CD4-positive, alpha-beta T cell treated with Interleukin-4 for 1 hour (primary cell): ENCODE measurements at places on chromosomes 12 and 14.

GRCh38 chr12:41142376-41142775 lies 45.7 kb upstream of the PDZRN4 start:
- no peak for DNase-seq

- no peak for DNase-seq
Observed at GRCh38 chr12:127885954-127886750, 380.8 kb upstream of the TMEM132C start.

GRCh38 chr12:120960657-120961056 lies 17.7 kb upstream of the HNF1A start:
- no peak for DNase-seq

GRCh38 chr12:75977952-75978671 lies 53.5 kb downstream of the PHLDA1 start:
- peak; percentile 87 for DNase-seq

- no peak for DNase-seq
Observed at GRCh38 chr12:112705037-112705632, 86.4 kb upstream of the RPH3A start.

GRCh38 chr12:77231501-77231918 lies 166.1 kb upstream of the E2F7 start:
- no peak for DNase-seq

DNA sequence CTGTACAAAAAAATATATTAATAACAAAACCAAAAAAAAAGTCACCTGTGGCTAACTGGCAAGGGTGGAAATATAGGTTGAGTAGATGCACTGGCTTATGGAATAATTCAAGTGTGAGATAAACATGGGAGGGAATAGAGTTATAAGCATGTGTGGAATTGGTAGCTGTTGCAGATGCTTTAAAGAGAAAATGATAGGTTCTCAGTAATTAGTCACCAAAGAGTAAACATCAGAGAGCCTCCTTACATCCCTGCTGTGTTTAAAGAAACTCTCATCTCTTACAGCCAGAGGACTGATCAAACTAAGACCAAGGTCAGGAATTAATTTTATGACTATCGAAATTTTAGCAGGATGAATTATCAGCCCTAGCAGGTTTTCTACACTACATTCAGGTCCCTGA lies 70.5 kb downstream of the EGLN3 start:
- no peak for DNase-seq

DNA sequence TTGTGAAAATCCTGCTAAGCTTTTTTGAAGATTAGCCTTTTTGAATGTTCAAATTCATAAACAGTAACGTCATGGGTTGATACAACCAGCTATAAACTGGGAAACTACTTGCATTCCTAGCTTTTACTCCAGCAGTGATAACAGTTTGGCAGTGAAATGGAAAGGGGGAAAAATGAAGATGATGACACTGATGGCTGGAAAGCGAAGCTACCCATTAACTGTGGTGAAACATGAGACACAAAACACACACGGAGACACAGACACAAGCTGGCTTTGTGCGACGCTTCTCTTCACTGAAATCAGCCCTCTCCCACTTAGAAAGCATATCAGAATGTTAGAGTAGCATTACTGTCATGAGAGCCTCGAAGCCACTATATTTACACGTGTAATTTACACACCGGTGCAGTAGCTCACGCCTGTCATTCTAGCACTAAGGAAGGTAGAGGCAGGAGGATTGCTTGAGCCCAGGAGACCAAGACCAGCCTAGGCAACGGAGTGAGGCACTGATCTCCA lies 15.7 kb downstream of the VPS37B start:
- no peak for DNase-seq

GRCh38 chr12:125355614-125356013 lies 290.4 kb downstream of the AACS start:
- no peak for DNase-seq

GRCh38 chr12:26623136-26623535 lies 209.9 kb downstream of the ITPR2 start:
- DNase-seq: no peak

GRCh38 chr12:116277467-116278278 lies at the start of gene MED13L:
Gene MED13L (minus strand): TSS chr12:116277693. CDS start chr12:116277131, 562 bp downstream.
- peak; percentile 92 for DNase-seq

DNA sequence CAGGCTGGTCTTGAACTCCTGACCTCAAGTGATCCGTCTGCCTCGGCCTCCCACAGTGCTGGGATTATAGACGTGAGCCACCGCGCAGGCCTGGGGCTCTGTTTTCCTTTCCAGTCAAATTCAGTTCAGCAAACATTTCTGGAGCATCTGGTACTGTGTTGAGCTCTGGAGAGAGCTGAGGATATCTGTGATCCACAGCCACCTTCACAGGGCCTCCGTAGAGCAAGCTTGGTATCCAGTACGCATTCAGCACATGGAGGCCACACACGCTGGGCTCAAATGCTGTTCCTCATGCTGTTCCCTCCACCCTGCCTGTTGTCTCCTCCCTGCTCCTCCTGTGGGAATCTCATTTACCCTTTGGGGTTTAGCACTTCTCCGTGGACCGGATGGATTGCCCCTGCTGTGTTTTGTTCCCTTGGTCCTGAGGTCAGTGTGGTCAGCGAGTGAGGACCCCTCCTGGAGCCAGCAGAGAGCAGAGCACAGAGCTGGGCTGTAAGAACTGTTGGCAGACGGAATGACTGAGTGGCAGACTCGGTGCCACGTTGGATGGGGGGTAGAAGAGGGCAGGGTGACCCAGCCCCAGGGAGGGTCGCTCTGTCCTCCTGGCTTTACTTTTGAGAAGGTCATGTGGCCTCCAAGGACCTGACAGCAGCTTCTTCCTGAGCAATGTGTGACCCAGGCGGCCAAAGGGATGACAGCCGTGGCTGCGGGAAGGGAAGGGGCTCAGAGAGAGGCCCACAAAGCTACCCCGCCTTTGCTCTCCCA lies 891 bp downstream of the RPS6KL1 start:
- no peak for DNase-seq

GRCh38 chr14:76181546-76181945 lies 29.8 kb downstream of the GPATCH2L start:
- DNase-seq: no peak

DNA sequence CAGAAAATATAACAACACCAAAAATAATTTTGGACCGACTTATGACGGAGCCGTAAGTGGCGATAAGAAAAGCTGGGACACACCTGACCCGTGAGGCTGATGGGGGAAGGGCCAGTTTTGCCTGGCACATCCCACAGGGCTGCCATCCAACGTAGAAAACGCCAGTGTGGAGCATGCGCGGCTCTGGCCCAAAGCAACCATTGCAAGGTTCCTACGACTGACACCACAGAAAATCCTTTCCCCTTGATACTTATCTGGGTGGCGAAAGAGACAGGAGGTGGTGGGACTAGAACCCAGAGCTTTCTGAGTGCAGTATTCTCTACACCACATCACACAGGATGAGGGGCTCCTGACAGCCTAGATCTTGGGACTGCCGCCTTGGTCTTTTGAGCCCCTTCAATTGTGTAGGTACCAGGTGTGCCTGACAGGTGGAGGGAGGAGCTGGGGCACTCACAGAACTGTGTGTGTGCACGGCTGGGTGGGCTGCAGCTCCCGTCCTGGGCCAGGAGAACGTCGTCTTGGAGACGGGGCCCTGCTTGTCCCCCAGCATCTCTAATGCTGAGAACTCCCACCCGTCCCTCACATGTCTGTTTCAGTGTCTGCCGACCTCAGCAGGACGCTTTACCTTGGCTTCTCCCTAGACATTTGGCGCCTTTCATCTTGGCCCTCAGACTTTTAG lies 17.4 kb upstream of the CACNA2D4 start:
- DNase-seq: no peak

GRCh38 chr12:26966842-26967241 lies 28.6 kb downstream of the FGFR1OP2 start:
- DNase-seq: no peak

GRCh38 chr12:64184216-64184615 lies 37.9 kb downstream of the KICS2 start:
- DNase-seq: no peak

GRCh38 chr12:91935296-91935695 lies 210.3 kb downstream of the BTG1 start:
- DNase-seq: no peak

GRCh38 chr12:29286081-29286790 lies 94.7 kb downstream of the ERGIC2 start:
- DNase-seq: no peak

- no peak for DNase-seq
Observed at GRCh38 chr12:48017921-48018617, 13.8 kb upstream of the COL2A1 start.
